ENCODE measurements at places on chromosomes 5 and 9.

DNA sequence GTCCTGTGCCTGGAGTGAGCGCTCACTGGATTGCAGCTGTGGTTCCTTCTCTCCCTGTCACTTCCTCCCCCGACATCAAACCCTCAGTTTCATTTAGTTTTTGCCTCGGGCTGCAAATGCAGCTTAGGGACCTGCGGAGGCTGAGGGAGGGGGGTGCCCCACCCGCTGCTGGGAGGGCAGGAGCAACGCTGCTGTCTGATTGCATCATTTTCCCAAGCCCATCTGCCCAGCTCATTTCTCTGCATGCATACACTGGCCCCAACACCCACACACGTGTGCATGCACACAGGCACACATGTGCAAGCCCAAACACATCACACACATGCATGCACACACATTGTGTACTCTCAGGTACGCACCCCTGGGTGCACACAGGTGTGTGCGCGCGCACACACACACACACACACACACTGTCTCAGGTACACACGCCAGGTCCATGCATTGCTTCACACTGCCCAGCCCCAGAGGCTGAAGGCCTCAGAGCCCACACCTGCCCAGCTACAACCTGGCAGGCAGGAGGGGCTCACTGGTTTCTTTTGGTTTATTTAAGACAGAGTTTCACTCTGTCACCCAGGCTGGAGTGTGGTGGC is 3.4 kb downstream of the ASS1 start:
- no peak for DNase-seq

DNA sequence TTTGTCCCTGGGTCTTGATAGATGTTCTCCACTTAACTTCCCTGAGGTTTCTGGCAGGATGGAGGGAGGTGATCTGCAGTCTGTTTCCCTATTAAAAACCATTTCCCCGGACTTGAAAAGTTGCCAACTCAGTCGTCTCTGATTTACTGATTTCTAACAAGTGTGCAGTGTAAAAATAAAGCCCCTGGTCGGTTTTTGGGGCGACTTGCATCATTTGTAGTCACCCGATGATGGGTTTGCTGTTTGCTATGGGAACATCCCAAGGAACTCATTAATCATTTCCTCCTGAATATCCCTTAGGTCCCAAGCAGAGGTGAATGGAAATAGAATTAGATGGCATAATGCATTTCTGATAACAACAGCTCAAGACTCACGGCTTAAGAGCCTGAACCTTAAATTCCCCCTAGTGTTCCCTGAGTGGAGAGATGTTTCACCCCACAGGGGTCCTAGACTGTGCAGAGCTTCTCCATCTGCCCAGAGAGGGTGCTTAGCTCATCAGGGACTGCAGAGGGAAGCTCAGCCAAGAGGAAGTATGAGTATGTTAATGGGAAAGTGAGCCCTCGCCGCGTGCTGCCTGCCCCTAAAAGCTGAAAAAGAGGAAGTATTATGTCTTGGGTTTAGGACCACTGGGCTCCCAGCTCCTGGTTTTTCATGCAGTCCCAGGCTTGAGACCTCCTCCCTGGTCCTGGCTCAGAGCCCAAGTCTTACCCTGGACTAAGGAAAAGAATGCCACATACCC is 115.1 kb upstream of the DAP start:
- no peak for DNase-seq

- no peak for DNase-seq
These were observed 43.4 kb downstream of the LRRTM2 start for GRCh38 chr5:138831703-138832102.

DNA sequence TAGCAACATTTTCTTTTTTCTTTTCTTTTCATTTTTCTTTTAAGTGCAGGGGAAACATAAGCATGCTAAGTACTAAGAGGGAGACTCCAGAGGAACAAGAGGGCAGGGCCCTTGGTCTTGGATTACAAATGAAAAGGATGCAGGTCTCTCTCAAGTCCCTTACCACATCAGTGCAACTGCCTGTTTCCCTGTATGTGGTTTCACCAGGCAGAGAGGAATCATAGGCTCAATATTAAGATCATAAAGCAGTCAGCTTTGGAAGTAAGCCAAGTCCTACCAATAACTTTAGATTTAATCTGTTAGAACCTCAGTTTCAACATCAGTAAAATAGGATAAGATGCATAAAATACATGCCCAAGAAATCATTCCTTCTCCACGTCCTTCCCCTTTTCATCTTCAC is 422.7 kb upstream of the PAPPA start:
- DNase-seq: no peak

DNA sequence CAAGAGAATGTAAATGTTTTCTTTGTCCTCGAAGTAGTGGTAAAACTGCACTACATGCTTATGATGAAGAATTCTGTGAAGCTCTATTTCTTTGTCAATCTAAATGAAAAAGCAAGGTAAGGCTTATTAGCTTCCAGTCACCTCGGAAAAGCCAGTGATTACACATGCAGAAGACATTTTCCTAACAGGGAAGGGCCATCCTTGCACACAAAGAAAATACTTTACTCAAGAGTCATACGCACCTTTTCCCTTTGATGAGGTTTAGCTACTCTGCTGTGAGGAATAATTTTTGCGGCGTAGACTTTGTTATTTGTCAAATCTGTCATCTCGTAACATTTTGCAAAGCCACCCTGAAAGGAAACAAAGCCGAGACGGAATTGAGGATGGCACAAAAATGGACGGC is 1.1 kb downstream of the PLK2 start:
- no peak for DNase-seq

DNA sequence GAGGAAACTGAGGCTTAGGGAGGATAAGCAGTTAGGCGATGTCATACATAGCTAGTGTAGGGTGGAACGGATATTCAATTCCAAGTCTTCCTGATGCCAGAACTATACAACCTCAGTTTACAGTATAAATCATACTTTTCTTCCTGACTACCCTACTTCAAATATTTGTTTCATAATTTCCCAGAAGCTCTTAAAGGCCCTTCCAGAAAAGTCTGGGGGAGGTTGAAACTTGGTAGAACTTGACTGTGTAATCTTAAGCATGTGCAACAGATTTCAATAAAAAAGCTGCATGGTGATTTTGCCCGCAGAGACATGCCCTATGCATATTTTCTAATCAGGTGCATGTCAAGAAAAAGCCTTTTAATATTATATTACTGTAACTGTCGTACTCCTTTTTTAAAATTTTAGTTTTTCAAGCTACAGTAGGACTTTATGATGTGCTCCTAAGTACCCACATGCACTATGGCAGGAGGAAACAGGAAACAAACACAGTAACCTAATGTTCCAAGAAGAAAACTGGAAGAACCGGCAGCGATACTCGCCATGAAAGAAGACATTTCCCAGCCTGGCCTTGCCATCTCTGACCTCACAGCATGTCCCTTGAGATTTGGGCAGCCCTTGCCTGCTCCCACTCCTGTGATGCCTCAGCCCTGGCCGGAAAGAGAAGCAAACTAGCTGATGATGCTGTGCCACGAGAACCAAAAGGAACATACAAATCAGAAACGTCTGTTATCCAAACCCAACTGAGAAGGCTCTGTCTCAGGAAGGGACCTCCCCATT is 266.0 kb downstream of the EFNA5 start:
- no peak for DNase-seq

DNA sequence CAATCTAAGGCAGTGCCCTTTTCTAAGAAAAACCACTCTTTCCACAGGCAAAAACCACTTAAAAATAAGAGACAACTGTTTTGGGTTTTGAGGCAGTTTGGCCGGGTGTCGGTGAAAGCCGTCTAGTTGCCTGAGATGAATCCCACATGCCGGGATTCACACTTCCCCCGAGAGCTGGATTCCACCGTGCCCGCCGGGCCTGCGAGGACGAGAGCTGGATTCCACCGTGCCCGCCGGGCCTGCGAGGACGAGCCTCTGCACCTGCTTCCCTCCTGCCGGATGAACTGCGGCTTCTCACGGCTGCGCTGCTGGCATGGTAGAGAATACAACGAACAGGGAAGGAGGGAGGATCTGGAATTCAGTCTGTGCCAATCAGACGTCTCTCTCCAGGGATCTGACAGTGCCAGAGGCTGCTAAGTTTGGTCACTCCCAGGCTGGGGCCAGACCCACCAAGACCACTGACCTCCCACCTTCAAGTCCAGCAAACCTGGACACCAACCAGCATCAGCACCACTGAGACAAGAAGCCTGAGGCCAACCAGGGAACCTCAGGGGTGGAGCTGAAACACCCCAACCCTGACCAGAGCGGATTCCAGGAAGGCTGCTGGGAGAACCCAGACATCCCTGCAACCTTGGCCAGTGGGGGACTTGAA is 23.0 kb downstream of the VAV2 start:
- no peak for DNase-seq

DNA sequence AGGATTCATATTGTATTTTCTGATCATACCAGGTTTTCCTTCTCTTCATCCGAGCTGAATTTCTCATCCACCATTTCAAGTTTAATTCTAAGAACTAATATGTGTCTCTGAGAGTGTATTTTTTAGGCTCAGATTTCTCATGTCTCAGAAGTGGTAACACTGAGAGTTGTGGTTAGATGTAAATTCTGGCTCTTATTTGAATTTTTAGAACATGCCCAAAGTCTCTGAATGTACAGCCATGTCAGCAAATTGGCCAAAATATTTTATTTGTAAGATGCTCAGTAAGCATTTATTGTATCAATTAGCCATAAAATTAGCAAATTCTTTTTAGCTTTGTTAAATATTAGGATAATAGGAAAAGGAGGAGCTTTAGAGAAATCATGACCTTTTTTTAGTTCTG is 16.6 kb downstream of the SV2C start:
- DNase-seq: no peak

DNA sequence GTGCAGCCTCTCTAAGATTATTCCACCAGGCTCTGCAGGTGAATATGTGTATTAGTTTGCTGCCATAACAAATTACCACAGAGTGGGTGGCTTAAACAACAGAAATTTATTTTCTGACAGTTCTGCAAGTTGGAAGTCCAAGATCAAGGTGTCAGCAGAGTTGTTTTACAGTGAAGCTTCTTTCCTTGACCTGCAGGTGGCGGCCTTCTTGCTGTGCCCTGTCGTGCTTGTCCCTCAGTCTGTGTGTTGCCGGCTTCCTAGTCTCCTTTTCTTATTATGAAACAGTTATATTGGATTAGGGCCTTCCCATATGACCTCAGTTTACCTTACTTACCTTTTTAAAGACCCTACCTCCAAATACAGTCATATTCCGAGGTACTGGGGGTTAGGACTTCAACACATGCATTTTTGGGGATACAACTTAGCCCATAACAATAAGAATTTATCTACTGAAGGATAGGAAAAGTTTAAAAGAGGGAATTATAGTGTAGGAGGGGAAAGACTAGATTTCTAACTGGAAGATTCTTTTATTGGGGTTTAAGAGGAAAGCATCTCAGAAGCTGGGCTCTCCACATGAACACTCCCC is 97.4 kb downstream of the OSTF1 start:
- no peak for DNase-seq

- DNase-seq: no peak
These were observed 293.6 kb downstream of the ACTL7B start for GRCh38 chr9:108562176-108562575.

DNA sequence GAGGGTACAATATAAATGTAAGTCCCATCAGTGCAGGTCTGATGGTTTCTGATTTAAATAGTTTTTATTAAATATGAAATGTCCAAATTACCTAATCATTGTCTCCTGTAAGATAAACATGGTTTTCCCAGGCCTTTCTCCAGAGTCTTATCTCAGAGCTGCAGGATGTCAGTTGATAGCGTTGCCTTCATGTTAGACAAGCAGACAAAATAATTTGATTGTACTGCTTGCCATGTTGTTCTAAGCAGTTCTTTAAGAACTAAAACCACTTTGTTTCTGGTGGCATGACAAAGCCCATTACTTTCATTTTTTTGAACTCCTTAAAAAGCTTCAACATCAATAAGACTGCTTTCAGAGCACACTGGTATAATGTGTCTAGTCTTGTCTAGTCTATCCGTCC is 1073.5 kb downstream of the MAT2B start:
- DNase-seq: no peak

GRCh38 chr5:159199225-159199624 is 10.1 kb downstream of the RNF145 start:
- DNase-seq: no peak

- DNase-seq: no peak
These were observed 102.5 kb downstream of the OTULIN start for GRCh38 chr5:14767053-14767452.

All from GM04503 (cell line).